ENCODE measurements at places on chromosomes 3 and 15. TPM values are rescaled to one million over a fixed set of nuclear protein-coding genes. Genes with fewer than 3 reads are reported as not detected.

DNA sequence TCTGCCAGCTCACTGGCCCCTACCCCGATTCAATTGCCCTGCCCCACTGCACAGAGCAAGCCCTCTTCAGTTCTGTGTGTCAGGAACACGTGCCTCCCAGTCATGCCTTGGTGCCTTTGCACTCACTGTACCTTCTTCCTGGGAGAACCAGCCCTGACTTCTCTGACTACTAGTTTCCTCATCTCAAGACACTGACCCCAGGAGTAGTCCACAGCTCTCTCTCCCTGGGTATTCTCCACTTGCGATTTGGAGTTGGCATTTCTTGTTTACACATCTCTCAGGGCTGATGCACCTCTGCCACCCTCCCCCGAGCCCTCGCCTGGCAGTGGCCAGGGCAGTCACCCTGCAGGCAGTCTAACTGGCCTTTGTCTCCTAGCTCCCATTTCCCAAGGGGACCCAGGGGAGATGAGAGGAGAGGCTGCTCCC, 5.7 kb downstream of the CISH start:
- H3K4me1 ChIP-seq = peaks cover 13% of the 10 kb centered on the region
- peaks cover 37% of the 10 kb centered on the region for H3K36me3 ChIP-seq
- no peaks in the 10 kb centered on the region for H3K27me3 ChIP-seq
- no peak overlapping the region for H3K4me3 ChIP-seq
- no peak for DNase-seq

DNA sequence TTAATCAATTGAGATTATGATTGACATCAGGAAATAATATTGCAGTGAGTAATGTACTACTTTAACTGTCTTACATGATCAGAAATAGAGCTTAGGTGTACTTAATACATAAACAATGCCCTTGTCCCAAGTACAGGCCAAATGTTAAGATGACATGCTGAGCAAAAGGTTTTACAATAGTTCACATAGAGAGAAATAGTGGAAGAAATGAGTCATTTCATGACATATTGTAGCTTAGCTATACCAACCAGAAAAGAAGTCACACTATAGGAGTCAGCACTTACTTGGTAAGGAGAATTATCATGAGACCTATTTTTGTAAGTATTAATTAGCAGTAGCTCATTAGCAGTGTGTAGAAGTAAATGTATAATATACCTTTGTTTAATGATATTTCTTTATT, 96.4 kb upstream of the NANOGP8 start:
- no peaks in the 10 kb centered on the region for H3K27me3 ChIP-seq
- no peak overlapping the region for H3K27ac ChIP-seq
- no peak overlapping the region for H3K4me3 ChIP-seq

- H3K4me1 ChIP-seq = peaks cover 14% of the 10 kb centered on the region
- H3K4me3 ChIP-seq = no peak overlapping the region
- peak; percentile 44 for DNase-seq
- no peaks in the 10 kb centered on the region for H3K27me3 ChIP-seq
Observed at GRCh38 chr3:58387650-58388546, 45.7 kb downstream of the PDHB start.

Gene CEP63
- 12.4 TPM for polyA plus RNA-seq

Gene BMF
- 8.8 TPM for polyA plus RNA-seq

Data from lung (tissue), 17 donors.